ENCODE measurements at places on chromosomes 1 and 21.

GRCh38 chr1:15727866-15728534, 8.1 kb upstream of the SLC25A34 start:
- DNase-seq: no peak

- no peak for DNase-seq
Observed at GRCh38 chr1:197961933-197962332, 44.8 kb downstream of the LHX9 start.

DNA sequence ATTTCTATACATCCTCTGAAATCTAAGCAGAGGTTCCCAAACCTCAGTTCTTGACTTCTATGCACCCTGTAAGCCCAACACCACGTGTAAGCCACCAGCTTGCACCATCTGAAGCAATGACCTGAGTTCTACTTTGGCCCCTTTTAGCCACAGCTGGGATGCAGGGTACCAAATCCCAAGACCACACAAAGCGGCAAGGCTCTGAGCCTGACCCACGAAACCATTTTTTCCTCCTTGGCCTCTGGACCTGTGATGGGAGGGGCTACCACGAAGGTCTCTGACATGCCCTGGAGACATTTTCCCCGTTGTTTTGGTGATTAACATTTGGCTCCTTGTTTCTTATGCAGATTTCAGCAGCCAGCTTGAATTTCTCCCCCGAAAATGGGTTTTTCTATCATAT, 38.8 kb downstream of the STXBP3 start:
- peak; percentile 5 for DNase-seq

DNA sequence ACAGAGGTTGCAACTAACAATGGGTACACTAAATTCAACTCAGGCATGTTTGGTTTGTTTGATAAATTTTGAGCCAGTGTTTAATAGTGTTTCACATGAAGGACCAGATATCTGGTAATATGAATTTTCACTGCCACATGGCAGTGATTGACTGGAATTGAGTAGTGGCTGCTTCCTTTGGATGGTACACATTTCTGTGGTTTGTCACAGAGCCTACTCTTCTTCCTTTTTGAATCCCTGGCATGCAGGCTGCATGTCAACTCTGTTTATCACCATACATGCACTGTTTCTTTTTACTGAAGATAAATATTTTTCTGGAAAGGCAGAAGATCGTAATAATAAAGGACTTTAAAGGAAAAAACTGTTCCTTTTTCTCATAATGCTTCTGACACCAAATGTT, 35.5 kb downstream of the SDCCAG8 start:
- DNase-seq: no peak

- DNase-seq: no peak
Observed at GRCh38 chr1:193525917-193526710, 339.7 kb upstream of the B3GALT2 start.

DNA sequence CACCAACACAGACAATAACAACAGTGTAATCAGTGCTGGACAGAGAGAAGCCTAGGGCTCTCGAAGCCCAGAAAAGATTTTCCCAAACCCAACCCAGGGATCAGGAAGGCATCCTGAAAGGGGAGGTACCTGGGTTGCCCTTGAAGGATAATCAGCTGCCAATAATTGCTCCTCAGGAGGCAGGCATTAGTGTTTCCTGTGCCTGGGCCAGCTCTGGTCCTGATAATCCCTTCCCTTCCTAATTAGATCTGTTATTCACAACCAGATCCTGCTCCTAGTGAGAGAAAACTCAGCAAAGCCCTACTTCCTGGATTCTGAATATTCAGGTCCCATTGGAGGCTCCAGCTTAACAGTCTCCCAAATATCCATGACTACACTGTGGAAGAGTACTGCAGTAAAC, 117.4 kb downstream of the DMRTA2 start:
- DNase-seq: no peak

DNA sequence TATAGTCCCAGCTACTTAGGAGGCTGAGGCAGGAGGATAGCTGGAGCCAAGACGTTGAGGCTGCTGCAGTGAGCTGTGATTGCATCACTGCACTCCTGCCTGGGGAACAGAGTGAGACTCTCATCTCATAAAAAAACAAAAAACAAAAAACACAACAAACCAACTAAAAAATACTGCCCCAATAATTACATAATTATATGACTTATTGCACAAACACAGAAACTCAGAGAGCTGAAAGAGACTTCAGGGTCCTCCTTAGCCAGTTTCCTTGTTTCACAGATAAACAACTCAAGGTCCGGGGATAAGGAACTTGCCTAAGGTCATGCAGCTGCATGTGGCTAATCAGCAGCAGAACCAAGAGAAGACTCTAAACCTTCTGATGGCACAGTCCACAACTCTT, 11.9 kb downstream of the EXTL2 start:
- DNase-seq: no peak

DNA sequence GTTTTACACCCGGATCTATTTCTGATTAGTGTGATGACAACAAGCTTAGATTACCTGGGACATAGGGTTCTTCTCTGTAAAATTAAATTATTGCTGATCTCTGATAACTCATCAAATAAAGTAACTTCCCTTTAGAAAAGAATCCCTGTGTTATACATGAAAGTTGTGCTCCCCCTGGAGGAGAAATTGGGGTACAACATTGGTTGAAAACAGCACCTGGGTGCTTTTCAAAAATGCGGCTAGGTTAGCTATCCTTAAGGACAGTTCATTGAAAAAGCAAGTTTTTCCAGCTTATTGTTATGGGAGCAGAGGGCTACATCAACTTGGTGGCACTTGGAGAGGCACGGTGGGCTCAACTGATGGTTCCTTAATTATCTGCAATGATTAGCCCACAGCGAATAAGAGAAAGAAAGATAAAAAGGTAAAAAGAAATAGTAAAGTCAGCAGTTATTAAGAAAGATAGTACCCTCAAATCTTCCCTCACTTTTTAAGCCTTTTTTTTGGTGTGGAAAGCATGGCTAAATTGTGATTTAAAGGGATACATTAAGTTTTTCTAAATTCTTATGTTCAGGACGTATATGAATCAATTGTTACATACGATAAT, 97.8 kb downstream of the FMN2 start:
- DNase-seq: peak; percentile 76

DNA sequence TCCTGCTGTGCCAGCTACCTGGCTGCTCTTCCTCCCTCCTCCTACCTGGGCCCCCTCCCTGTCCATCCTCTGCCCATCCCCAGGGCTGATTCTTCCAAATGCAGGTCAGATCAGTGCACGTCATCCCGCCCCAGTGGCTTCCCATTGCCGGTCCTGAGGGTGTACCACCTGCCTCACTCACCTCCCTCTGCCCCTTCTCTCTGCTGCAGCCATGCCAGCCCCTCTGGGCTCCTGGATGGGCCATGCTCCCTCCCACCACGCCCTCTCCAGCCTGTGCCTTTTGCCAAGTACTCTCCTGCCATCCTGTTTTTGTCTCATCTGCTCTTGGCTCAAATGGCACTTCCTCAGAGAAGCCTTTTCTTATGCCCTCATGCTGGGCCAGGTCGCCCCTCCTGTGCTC, 95.8 kb downstream of the ARHGEF10L start:
- DNase-seq: no peak

- DNase-seq: no peak
Observed at GRCh38 chr1:16077406-16078245, 4.2 kb upstream of the FAM131C start.

GRCh38 chr1:213936571-213936970, 51.2 kb upstream of the PROX1 start:
- no peak for DNase-seq

GRCh38 chr1:61591351-61591750, 133.6 kb downstream of the TM2D1 start:
- DNase-seq: no peak

- no peak for DNase-seq
Observed at GRCh38 chr1:180253585-180254495, 23.8 kb downstream of the LHX4 start.

DNA sequence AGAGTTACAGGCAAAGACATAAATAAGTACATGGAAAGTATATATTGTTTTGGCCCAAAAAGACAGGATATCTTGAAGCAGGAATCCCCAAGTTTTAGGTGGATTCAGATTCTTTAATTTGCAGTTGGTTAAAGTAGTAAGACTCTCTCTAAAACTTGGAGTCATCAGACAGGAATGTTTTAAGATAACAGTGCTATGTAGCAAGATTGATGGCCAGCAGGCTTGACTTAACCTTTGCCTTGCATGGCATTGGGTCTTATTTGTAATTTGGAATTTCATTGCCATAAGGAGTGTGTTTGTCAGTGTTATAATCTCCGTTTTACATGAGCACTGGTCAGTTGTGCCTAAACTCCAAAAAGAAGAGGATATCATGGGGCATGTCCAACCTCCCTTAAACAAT, 727.6 kb upstream of the CHRM3 start:
- no peak for DNase-seq

DNA sequence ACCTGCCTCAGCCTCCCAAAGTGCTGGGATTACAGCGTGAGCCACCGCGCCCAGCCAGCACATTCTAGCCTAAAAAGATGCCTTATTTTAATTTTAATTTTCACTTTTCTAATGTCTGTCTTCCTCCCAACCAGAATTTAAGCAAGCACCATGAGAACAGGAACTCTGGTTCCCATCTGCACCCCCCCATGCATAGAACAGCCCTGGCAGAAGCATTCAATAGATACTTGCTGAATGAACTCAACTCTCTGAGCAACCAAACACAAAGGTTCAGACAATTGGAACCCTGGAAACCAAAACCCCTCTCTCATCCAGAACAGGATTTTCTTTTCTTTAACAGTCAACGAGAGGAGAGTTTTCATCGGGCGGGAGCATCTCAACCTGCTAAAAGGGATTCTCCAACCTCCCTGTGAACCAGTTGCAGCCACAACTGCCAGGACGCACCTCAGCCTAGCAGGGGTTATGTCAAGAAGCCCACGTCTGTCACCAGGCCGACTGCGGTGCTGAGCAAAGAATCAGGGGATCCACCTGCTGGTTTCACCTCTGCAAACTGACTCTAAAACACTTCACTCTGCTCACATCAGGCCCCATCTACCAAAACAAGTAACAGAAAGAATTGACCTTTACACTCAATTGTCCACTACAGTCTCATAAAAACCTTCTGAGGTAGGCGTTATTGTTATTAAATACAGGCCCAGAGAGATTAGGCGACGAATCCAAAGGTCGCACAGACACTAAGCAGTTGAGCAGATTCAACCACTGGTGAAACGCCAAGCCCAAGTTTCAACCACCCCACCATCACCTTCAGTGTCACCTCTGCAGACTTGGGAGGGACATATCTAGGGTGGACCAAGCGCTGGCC, 1.7 kb downstream of the KIAA2013 start:
- no peak for DNase-seq

DNA sequence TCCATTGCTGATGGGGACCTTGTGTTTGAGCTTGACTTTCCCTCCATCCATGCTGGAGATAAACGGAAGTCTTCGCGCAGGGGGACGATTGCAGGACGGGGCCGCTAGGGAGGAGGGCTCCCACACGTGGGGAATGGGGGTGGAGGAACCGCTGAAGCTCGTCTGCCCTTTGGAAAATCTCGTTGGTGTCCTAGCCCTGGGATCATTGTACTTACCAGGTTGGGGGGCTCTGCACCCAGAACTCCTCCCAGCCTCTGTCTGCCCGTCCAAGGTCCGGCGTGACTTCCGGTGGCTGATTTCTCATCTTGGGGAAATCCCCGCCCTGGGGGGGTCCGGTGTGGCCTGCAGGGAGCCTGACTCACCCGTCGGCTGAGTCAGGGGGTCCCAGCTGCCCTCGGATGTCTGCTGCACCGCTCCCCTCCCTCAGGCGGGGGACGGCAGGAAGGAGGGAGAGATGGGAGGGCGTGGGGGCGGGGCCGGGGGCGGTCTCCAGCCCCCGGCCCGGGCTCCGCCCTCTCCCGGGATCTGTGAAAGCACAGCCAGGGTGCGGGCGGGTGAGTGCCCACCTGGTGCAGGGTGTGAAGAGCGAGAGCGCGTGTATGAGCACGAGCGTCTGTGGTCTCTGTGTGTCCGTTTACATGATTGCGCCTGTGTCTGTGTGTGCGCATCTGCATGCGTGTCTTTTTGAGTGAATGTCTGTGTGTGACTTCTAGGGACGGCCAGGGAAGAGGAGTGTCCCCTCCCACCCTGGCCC, 35.8 kb downstream of the PIK3CD start:
- peak; percentile 84 for DNase-seq

DNA sequence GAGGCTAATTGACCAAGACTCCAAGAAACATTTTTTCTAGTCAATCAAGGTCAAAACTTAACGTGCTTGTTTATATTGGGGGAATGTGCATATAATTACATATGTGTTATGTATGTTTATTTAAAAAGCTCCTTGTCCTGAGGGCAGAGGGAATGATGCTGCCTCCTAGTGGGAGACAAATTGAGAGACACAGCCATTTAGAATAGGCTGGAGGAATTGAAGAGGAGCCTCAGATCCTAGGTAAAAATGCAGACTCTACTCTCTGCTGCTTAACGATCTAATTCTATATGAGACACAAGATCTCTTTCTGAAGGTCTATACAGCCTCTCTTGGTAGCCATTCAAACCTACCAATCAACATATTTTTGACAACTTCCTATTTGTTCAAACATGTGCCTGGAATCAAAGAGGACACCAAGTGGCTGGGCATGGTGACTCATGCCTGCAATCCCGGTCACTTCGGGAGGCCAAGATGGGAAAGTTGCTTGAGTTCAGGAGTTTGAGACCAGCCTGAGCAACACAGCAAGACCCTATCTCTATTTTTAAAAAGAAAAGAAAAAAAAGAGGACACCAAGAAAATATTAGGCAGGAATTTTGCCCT, 136.6 kb upstream of the ZNF648 start:
- peak; percentile 50 for DNase-seq

DNA sequence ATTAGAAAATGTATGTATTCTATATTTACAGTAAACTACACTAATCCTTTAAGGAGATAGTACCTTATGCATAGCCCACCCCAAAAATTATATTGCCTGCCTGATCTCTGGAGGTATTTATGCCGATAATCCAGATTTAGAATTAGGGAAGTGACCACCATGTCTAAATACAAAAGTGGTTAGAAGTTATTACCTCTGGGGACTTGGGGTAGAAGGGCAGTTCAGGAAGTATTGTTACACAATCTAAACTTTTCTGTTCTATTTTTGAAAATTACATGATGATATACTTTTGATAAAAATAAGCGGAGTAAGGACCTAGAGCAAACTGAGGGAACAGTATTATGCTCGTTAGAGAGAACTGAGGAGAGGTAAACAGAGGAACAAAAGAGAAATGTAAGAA, 90.5 kb upstream of the ZP4 start:
- DNase-seq: no peak

DNA sequence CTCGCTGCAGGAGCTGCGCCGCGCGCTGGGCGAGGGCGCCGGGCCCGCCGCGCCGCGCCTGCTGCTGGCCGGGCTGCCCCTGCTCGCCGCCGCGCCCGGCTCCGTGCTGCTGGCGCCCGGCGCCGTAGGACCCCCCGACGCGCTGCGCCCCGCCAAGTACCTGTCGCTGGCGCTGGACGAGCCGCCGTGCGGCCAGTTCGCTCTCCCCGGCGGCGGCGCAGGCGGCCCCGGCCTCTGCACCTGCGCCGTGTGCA, 730 bp downstream of the OLIG1 start:
- DNase-seq: no peak

- no peak for DNase-seq
Observed at GRCh38 chr1:12697397-12697796, 18.5 kb upstream of the AADACL3 start.

- no peak for DNase-seq
Observed at GRCh38 chr1:161930064-161930463, 93.6 kb downstream of the OLFML2B start.

Data from GM23338 (cell line).